ENCODE measurements at places on chromosomes 2 and 18. TPM values are rescaled to one million over a fixed set of nuclear protein-coding genes. Genes with fewer than 3 reads are reported as not detected.

Gene PROC
- total RNA-seq, result not detected

Gene RAB11FIP5
- 28.8 TPM for total RNA-seq

Gene COBLL1
- total RNA-seq, result 95.3 TPM

Gene MITD1
- total RNA-seq, result 21.2 TPM

Gene NT5C1B
- total RNA-seq, result not detected

Gene NABP1
- total RNA-seq, result 50.2 TPM

Gene TMEM163
- 34.6 TPM for total RNA-seq

Gene UXS1
- 64.8 TPM for total RNA-seq

Data from upper lobe of right lung (tissue), 1 donor.